ENCODE measurements at places on chromosomes 2 and 18. TPM values are rescaled to one million over a fixed set of nuclear protein-coding genes. Genes with fewer than 3 reads are reported as not detected.

DNA sequence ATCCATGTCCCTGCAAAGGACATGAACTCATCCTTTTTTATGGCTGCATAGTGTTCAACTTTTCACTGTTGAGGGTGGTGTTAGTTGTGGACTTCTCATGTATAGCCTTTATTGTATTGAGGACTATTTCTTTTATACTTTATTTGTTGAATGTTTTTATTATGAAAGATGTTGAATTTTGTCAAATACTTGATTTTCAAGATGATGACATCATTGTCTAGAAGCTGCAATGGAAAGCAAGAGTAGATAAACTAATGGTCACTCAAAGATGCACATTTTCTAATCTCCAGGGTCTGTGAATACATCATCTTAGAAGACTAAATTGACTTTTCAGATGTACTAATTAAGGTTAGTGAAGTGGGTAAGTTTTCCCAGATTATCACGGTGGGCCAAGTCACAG is 1117.0 kb downstream of the DSC3 start:
- H3K4me1 ChIP-seq: no peaks in the 10 kb centered on the region
- H3K4me3 ChIP-seq: no peak overlapping the region
- H3K27ac ChIP-seq: no peak overlapping the region
- H3K36me3 ChIP-seq: no peaks in the 10 kb centered on the region
- no peak for DNase-seq

GRCh38 chr2:174180726-174181236 is 67.6 kb downstream of the OLA1 start:
- no peaks in the 10 kb centered on the region for H3K4me1 ChIP-seq
- DNase-seq: no peak
- no peaks in the 10 kb centered on the region for H3K36me3 ChIP-seq
- H3K27me3 ChIP-seq: no peaks in the 10 kb centered on the region
- no peak overlapping the region for H3K27ac ChIP-seq

DNA sequence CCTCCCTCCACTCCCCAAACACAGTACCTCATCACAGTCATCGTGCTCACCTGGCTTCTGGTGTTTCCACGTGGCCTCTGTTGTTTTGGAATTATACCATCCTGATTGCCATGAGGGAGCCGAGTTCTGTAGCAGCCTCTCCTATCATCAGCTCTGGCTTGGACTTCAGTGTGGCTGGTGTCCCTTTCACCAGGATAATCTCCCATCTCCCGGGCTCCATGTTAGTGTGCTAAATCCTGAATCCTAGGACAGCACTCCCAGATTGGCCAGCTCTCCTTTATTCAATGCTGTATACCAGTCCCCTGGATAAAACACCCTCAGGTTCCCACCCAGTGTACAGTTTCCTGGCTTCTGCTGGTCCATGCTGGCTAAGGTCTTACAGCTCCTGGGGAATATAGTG is 53.3 kb downstream of the LONRF2 start:
- H3K27me3 ChIP-seq: no peaks in the 10 kb centered on the region
- H3K27ac ChIP-seq: no peak overlapping the region
- H3K4me1 ChIP-seq: peaks cover 3% of the 10 kb centered on the region
- no peak for DNase-seq
- H3K4me3 ChIP-seq: no peak overlapping the region

DNA sequence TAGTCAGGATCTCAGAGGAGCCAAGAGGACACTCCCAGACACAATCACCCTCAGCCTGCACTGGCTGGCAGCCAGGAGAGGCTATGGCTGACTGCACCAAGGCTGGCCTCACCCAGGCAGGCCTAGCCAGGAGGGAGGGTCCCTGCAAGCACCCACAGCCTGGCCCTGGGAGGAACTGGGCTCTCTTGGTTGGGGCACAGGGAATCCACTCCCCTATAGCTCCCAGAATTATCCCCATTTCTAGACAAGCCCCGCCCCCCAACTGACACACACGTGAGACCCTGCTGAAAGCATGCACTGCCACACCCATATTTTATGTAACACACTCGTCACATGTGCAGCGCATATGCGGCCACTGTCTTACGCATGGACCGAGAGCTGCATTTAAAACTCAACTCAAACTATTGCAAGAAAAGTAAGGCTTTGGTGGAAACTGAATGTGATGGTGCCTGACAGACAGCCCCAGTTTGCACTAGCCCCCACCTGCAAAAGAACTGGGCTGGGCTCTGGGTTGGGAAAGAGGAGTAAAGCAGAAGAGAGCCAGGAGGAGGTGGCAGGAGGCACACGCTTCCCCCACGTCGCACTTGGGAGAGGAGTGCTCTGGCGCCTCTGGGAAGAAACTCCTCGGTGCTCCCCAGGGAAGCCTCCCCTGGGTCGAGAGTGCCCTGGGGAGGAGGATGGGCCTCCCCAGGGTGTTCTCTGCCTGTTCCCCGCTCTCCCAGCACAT is 28.9 kb upstream of the ARHGEF4 start:
- no peak overlapping the region for H3K27ac ChIP-seq
- DNase-seq: no peak
- no peaks in the 10 kb centered on the region for H3K36me3 ChIP-seq

- H3K36me3 ChIP-seq: no peaks in the 10 kb centered on the region
- H3K27ac ChIP-seq: no peak overlapping the region
- H3K27me3 ChIP-seq: no peaks in the 10 kb centered on the region
- DNase-seq: no peak
- H3K4me1 ChIP-seq: peaks cover 6% of the 10 kb centered on the region
These were observed 265.4 kb downstream of the SS18 start for GRCh38 chr18:25825056-25825455.

DNA sequence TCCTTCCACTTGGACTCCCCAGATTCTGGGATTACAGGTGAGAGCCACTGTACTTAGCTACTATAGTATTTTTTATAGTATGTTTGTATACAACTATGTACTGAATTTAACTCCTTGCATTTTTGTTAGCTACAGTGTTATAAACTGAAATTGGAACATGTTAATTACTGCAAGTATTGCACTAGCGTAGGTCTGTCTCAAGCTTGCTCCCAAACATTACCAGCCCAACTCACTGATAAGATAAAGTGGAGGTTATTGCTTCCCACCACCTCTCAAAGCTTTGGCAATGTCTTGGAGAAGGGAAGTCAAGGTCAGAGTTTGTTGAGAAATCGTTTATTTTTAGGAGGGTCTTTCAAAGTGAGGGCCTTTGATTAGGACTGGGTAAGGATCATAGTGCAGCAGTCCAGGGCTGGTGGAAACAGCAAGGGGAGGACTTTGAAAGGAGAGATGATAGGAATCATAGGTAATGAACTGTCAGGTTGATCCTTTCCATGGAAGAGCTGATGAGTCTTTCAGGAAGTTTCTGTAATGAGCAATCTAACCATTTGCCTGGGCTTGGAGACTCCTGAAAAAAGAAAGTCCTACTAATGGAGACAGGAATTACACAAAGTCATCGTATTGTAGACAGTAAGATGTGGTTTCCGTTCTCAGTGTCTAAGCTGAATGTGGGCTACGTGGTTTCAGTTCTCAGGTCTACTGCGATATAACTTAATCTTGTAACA is 257.1 kb downstream of the MYO3B start:
- no peak for DNase-seq
- no peak overlapping the region for H3K4me3 ChIP-seq
- no peaks in the 10 kb centered on the region for H3K4me1 ChIP-seq
- H3K27ac ChIP-seq: no peak overlapping the region
- H3K36me3 ChIP-seq: no peaks in the 10 kb centered on the region

GRCh38 chr2:169080250-169081069 is 11.1 kb downstream of the DHRS9 start:
- DNase-seq: no peak
- no peaks in the 10 kb centered on the region for H3K27me3 ChIP-seq
- H3K36me3 ChIP-seq: no peaks in the 10 kb centered on the region
- no peaks in the 10 kb centered on the region for H3K4me1 ChIP-seq

DNA sequence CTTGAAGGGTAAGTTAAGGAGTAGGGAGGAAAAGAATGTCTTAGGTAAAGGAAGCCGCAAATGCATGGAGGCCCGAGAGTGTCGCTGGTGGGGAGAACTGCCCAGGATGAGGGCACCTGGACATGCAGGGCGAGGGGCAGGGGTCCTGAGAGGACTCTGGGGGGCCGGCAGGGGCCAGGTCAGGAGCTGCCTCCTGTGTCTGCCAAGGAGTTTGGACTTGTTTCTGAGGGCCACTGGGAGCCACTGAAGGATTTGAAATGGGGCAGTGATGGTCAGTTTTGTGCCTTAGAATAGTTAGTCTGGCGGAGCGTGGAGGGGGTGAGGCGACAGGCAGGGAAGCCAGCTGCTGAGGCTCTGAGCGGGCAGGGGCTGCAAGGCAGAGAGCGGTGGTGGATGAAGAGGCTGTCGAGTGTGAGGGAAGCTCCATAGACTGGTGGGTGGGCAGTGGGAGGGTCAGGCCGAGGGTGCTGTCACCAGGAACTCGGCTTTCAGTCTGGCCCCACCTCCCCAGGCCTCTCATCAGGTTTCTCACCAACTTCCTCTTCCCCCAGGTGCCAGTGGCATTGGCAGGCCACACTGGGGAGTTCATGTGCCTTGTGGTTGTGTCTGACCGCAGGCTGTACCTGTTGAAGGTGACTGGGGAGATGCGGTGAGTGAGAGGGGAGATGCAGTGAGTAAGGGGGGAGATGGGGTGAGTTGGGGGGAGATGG is 14.7 kb upstream of the SLC4A3 start:
- peaks cover 38% of the 10 kb centered on the region for H3K4me1 ChIP-seq
- H3K27me3 ChIP-seq: no peaks in the 10 kb centered on the region
- H3K4me3 ChIP-seq: no peak overlapping the region
- H3K27ac ChIP-seq: no peak overlapping the region
- DNase-seq: peak; percentile 13

DNA sequence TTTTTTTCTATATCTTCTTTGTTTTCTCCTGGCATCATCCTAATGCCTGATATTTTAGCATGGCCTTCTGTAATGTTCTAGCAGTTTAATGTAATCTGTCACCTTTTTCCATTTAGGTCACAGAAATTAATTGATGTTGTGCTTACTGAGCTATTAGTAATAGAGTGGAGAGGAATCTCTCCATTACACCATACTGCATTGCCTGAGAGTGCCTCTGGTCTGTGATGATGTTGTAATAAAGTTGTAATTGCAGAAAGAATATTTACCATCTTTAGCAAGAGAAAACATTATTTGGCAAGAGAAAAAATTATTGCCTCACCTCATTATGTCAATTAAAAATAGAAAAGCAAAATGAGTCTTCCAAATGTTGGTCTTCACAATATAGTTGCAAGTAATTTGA is 213.2 kb downstream of the KCNJ3 start:
- H3K36me3 ChIP-seq: no peaks in the 10 kb centered on the region
- no peaks in the 10 kb centered on the region for H3K4me1 ChIP-seq
- no peak overlapping the region for H3K4me3 ChIP-seq
- no peaks in the 10 kb centered on the region for H3K27me3 ChIP-seq
- DNase-seq: no peak

- no peaks in the 10 kb centered on the region for H3K36me3 ChIP-seq
- no peaks in the 10 kb centered on the region for H3K4me1 ChIP-seq
- H3K27me3 ChIP-seq: no peaks in the 10 kb centered on the region
- no peak for DNase-seq
- no peak overlapping the region for H3K4me3 ChIP-seq
These were observed 112.5 kb upstream of the AGAP1 start for GRCh38 chr2:235381261-235381912.

GRCh38 chr18:9838144-9838877 is 47.5 kb upstream of the TXNDC2 start:
- DNase-seq: no peak
- no peaks in the 10 kb centered on the region for H3K36me3 ChIP-seq
- H3K4me3 ChIP-seq: no peak overlapping the region
- no peaks in the 10 kb centered on the region for H3K27me3 ChIP-seq
- no peak overlapping the region for H3K27ac ChIP-seq

DNA sequence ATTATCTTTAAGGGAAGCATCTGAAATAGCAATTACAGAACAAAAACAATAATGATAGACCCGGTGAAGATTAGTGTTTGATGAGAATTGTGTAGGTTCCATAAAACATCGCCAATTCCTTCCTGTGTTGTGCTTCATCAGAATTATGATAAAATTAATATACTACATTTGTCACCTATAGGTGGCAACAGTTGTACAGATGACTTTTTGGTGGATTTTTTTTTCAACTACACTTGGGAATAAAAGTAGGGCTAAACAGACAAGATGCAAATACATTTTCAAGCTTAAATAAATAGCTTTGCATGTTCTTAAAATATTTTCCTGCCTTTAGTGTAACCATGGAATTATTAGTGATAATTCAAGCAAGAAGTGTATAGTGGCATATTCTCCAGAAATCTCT is 7.0 kb upstream of the LYPD1 start:
- H3K4me1 ChIP-seq: no peaks in the 10 kb centered on the region
- no peaks in the 10 kb centered on the region for H3K36me3 ChIP-seq
- DNase-seq: no peak
- H3K27ac ChIP-seq: no peak overlapping the region

DNA sequence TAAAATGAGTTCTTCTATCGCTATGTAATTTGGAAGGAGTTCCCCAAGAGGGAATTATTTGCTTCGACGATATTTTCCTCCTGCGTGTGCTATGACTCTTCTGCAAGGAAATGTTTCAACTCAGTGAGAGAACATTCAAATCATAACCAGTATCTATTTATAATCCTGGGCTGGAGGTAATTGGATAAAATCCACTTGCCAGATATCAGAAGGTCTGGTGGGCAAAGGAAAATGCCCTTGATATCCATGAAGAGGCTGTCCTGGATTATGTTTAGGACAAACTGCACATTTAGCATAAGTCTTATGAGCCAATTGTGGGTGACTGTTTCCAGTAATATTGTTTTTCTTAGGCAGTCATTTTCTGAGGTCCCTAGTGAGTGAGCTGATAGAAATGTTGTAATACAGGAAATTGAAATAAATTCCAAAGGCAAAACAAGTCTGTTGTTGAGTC is 17.7 kb downstream of the RPIA start:
- H3K36me3 ChIP-seq: no peaks in the 10 kb centered on the region
- no peaks in the 10 kb centered on the region for H3K27me3 ChIP-seq
- H3K27ac ChIP-seq: no peak overlapping the region
- H3K4me3 ChIP-seq: no peak overlapping the region

DNA sequence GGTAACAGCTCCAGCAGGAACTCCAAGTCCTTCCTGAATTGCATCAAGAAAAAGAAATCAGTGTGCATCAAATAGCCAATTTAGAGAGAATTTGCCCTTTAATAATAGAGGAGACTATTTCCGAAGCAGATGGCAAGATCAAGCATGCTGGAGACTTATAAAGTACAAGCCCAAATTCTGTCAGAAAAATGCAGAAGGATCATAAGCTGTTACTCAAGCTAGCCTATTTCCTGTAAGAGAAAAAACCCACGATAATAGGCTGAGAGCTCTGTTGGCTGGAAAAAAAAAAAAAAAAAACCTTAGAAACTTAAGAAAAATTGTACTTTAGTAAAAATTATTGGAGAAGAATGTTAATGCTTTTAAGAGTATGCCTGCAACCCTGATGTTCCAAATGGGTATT is 24.4 kb upstream of the ITM2C start:
- no peaks in the 10 kb centered on the region for H3K36me3 ChIP-seq
- H3K4me1 ChIP-seq: no peaks in the 10 kb centered on the region
- no peaks in the 10 kb centered on the region for H3K27me3 ChIP-seq
- no peak overlapping the region for H3K27ac ChIP-seq
- no peak overlapping the region for H3K4me3 ChIP-seq

- peak; percentile 31 for DNase-seq
- no peak overlapping the region for H3K4me3 ChIP-seq
- no peaks in the 10 kb centered on the region for H3K4me1 ChIP-seq
- H3K27me3 ChIP-seq: no peaks in the 10 kb centered on the region
- H3K36me3 ChIP-seq: no peaks in the 10 kb centered on the region
- H3K27ac ChIP-seq: no peak overlapping the region
These were observed 260.8 kb upstream of the FAM98A start for GRCh38 chr2:33859811-33860461.

Gene ACTG2
- 73.0 TPM for total RNA-seq

Gene G6PC2
- 0.57 TPM for total RNA-seq

Gene HOXD13
- not detected for total RNA-seq

Gene RSAD2
- 9.2 TPM for total RNA-seq

Gene ARHGAP15
- 1.5 TPM for total RNA-seq

Gene IAH1
- total RNA-seq: 36.8 TPM

Gene ZBTB14
- 15.3 TPM for total RNA-seq

Gene CHST9
- total RNA-seq: 0.12 TPM

Gene SNRNP27
- total RNA-seq: 48.3 TPM

All from ovary (tissue), 10 donors.